CD4-positive, alpha-beta T cell treated with Interleukin-15 for 1 hour (primary cell): ENCODE measurements at places on chromosomes 5 and 9.

DNA sequence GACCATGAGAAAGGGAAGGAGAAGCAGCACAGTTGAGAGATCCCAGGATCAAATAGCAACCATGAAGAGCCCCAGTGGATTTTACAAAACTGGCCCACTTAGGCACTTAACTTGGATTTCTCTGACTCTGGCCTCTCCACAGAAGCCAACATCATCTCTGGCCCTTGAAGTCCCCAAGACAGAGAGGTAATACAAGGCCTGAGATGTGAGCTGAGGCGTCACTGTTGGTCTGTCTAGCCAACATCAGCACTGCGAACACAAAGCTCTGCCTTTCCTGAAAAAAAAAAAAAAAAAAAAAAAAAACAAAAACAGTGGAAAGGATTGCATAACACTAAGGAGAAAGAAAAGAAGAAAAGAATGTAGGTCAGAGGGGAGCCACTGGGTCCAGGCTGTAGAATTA lies 378.3 kb downstream of the BRINP1 start:
- no peak for DNase-seq

GRCh38 chr9:85523202-85523601 lies 218.6 kb downstream of the AGTPBP1 start:
- DNase-seq, result no peak

- no peak for DNase-seq
Observed at GRCh38 chr9:35229066-35229778, 67.4 kb downstream of the UNC13B start.

DNA sequence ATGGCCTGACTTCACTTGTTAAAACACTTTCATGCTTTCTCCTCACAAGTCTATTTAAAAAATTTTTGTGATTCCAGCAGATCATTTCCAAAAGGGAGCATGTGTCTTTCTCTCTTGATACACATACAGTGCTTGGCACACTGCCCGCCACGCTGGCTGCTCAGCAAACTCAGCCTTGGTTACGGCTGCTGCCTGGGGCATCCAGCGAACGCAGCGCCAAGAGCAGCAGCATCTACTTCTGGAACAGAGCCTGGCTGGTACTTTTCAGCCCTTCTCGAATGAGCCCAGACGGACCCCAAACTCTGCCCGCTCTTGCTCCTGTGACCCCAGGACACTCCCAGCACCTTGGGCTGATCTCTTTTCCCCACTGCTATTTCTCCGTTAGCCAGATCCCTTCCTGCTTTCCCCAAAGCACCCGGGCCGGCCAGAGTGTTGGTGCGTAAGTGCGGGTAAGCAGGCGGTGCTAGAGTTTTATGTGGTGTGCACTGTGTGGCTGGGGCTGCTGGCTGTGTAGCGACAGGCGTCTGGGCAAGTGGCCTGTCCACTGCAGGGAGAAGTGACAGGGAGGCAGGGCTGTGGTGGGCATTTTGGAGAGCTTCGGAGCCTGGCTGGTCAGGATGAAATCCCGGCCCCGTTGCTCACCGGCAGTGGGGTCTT lies 73.2 kb downstream of the SH3PXD2B start:
- no peak for DNase-seq

DNA sequence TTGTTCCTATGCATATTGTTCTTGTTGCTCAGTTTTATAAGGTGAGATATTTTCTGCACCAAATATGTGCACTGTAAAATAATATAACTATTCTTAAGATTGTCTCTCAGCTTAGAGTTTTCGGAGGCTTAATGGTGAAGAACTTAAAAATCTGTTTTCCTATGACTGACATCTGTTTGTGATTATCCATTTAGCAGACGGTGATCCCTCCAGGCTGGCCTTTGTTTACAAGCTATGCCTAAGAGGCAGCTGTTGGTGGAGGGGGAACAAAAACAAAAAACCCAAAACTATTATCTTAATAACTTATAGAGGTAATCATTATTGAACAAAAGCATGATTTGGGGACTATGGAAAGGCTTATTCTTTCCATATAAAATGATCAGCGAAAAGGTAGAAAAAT lies 658 bp downstream of the PDCD1LG2 start:
- no peak for DNase-seq

- DNase-seq, result no peak
Observed at GRCh38 chr9:15485836-15486666, 24.7 kb downstream of the PSIP1 start.

- DNase-seq, result no peak
Observed at GRCh38 chr9:80881320-80881719, 808.0 kb downstream of the TLE1 start.
